ENCODE measurements at places on chromosomes 3 and 15. TPM values are rescaled to one million over a fixed set of nuclear protein-coding genes. Genes with fewer than 3 reads are reported as not detected.

GRCh38 chr15:46409841-46410301, 775.0 kb downstream of the SQOR start:
- no peaks in the 10 kb centered on the region for H3K27me3 ChIP-seq
- H3K27ac ChIP-seq = no peak overlapping the region
- DNase-seq = no peak
- no peak overlapping the region for H3K4me3 ChIP-seq
- no peaks in the 10 kb centered on the region for H3K36me3 ChIP-seq

DNA sequence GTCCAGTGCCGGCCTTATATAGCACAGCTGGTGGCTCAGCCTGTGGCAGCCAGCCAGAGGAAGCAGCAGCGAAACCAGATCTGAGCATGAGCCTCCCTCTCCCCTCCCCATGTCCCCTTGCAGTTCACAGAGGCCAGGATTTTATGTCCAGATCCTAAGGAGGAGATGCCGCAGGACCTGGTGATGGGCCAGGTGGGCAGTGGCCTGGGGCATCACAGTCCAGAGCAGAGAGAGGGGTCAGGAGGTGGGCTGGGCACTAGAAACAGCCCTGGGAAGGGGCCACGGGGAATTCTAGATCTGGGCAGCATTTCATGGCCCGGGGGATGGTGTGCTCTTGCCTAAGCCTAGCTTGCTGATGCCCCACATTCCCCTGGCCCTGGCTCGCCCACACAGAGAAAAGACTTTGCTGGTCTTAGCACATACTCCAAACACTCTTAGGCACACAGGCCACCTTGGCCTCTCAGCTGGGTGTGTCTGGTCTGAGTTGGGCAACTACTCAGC, 259 bp upstream of the CILP start:
- no peaks in the 10 kb centered on the region for H3K27me3 ChIP-seq
- H3K27ac ChIP-seq = no peak overlapping the region
- H3K36me3 ChIP-seq = no peaks in the 10 kb centered on the region
- no peak for DNase-seq

DNA sequence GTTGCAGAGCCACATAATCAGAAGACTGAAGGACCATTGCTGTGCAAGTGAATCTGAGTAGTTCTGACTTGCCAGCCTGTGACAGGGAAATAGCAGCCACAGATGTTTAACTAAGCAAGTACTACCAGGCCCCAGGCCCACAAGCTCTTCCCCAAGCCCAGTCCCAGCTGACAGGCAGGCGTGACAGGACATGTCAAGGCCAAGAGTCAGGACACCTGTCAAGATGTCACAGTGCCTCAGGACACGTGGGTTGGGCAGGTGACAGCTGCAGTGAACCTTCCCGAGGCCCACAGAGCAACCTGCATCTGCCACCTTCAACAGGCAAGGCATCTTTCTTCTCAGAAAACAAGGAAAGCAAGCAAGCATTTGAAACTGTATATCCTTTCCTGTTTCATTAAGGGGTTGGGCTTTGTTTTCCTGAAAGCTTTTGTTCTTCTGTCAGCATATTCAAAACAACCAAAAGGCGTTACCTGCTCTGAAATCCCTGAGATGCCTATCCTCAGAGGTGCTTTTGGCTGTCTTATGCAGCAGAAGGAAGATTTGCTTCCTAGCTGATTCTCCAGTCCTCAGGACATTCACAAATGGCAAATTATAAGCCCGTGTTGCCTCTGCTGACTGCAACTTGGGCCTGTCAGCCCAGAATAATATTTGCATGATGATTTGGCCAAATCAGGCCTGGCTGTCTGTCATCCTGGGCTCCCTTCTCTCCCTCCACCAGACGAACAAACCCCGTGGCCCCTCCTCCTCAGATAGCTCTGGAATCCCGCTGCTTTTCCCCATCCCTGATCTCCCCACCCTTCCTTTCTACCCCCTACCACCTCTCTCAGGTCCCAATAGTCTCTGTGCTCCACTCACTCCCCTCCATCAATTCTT, 171.8 kb upstream of the WNT5A start:
- H3K27ac ChIP-seq = no peak overlapping the region
- no peaks in the 10 kb centered on the region for H3K4me1 ChIP-seq
- DNase-seq = no peak
- H3K27me3 ChIP-seq = no peaks in the 10 kb centered on the region
- H3K4me3 ChIP-seq = no peak overlapping the region
- no peaks in the 10 kb centered on the region for H3K36me3 ChIP-seq

DNA sequence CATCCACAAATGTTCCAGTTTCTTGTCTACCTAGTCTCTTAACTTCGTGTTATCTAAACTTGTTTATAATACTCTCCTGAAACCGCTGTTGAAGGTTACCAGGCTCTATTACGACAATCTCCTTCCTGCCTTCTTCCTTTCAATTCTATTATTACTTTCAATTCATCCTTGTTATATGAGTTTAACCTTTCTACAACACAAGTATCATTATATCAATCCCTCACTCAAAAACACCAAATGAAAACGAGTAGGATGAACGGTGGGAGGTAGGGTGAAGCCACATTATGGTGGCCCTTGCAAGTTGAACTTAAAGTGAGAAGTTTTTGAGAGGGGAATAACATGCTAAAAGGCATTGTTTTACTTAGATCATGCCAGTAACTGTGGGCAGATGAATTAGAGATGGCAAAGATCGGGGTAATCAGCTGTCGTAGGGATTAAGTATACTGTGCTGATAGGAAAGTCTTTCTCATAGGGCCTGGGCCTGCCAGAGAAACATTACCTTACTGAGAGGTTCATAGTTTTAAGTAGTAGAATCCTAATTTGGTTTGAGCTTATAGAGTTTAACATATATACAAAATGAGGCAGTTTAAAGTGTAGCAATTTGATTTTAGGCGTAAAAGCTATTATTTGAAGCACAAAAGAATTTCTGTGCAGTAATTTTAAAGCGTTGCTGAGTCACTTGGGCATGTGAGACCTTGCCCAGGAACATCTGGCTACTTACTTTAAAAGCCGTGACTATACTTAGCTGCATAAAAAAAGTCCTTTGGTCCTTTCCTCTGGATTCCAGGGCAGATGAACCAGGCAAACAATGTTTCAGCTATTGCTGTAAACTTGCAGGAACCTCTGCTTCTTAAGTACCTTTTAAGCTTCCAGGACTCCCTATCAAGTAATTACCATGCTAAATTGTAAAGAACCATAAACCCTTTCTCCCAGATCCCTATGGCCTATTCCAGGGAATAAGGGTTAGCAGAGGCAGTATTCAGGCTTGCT, 3.3 kb upstream of the CEP97 start:
- DNase-seq = no peak
- H3K36me3 ChIP-seq = no peaks in the 10 kb centered on the region
- no peaks in the 10 kb centered on the region for H3K27me3 ChIP-seq
- no peak overlapping the region for H3K27ac ChIP-seq

DNA sequence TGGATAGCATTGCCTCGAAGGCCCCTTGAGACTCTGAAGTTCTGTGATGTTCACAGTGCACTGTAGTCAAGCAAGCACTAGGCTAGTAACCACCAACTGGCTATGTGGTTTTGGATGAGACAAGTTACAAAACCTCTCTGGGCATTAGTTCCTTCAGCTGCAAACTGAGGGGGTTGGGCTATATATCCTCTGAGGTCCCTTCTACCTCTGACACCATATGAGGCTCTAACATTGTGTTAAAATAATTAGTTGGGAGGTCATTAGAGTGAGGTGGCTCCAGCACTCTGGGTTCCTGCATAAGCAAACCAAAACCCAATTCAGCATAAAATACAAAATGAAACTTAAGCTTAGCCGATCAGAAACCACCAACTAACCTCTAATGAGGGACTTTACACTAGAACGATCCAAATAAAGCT, 209.5 kb upstream of the LRRN1 start:
- H3K27ac ChIP-seq = no peak overlapping the region
- H3K4me3 ChIP-seq = no peak overlapping the region
- H3K4me1 ChIP-seq = no peaks in the 10 kb centered on the region
- no peaks in the 10 kb centered on the region for H3K27me3 ChIP-seq

GRCh38 chr3:141064255-141064926, 13.2 kb downstream of the SPSB4 start:
- no peak overlapping the region for H3K27ac ChIP-seq
- no peaks in the 10 kb centered on the region for H3K36me3 ChIP-seq
- no peak overlapping the region for H3K4me3 ChIP-seq
- H3K27me3 ChIP-seq = no peaks in the 10 kb centered on the region
- H3K4me1 ChIP-seq = no peaks in the 10 kb centered on the region

The TMEM212 gene
- not detected for total RNA-seq

- H3K27me3 ChIP-seq = no peaks in the 10 kb centered on the region
- no peak overlapping the region for H3K4me3 ChIP-seq
- no peaks in the 10 kb centered on the region for H3K36me3 ChIP-seq
- no peaks in the 10 kb centered on the region for H3K4me1 ChIP-seq
- H3K27ac ChIP-seq = no peak overlapping the region
Measured at GRCh38 chr3:145801696-145802095, 359.3 kb downstream of the PLOD2 start.

The CMTM7 gene
- total RNA-seq = 15.6 TPM

GRCh38 chr3:138817695-138818094, 17.0 kb downstream of the PIK3CB start:
- H3K27ac ChIP-seq = no peak overlapping the region
- H3K4me3 ChIP-seq = no peak overlapping the region
- H3K27me3 ChIP-seq = no peaks in the 10 kb centered on the region
- no peak for DNase-seq

- H3K4me1 ChIP-seq = no peaks in the 10 kb centered on the region
- no peaks in the 10 kb centered on the region for H3K36me3 ChIP-seq
- no peaks in the 10 kb centered on the region for H3K27me3 ChIP-seq
- H3K27ac ChIP-seq = no peak overlapping the region
Measured at GRCh38 chr3:148227534-148227933, 470.2 kb upstream of the AGTR1 start.

The DNASE1L3 gene
- total RNA-seq = 1.4 TPM

Data from prostate gland (tissue), 2 donors.